ENCODE measurements at places on chromosomes 1 and 21.

- DNase-seq = no peak
These were observed 23.1 kb downstream of the MTF2 start for GRCh38 chr1:93102142-93102541.

DNA sequence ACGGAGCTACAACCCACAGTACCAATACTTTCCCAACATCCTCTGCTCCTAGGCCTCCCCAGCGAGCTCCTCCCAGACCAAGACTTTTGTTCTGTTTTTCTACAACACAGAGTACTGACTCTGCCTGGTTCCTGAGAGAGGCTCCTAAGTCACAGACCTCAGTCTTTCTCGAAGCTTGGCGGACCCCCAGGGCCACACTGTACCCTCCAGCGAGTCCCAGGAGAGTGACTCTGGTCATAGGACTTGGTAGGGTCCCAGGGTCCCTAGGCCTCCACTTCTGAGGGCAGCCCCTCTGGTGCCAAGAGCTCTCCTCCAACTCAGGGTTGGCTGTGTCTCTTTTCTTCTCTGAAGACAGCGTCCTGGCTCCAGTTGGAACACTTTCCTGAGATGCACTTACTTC is 20.6 kb downstream of the PLA2G5 start:
- DNase-seq = no peak

GRCh38 chr21:33067457-33067856 is 2.5 kb upstream of the OLIG1 start:
- peak; percentile 65 for DNase-seq

- peak; percentile 87 for DNase-seq
These were observed 39.0 kb upstream of the CADM3 start for GRCh38 chr1:159132271-159132881.

GRCh38 chr1:177959811-177960515 is 9.9 kb downstream of the SEC16B start:
- DNase-seq = no peak

DNA sequence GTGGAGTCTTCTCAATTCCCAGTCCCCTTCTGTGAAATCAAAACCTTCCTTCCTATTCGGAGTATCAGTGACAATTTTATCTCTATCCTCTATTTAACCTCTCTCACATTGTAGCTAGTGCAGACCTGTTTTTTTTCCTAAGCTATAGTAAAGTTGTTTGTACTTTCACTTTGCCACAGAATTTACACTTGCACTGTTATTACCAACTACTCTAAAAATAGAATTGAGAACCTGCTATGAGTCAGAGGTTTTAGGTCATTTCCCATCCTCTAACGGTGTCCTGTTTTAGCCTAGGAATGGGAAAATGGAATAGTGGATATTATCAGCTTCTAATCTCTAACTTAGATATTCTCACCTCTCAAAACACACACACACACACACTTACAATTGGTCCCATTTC is 862.7 kb downstream of the NCAM2 start:
- DNase-seq = no peak

DNA sequence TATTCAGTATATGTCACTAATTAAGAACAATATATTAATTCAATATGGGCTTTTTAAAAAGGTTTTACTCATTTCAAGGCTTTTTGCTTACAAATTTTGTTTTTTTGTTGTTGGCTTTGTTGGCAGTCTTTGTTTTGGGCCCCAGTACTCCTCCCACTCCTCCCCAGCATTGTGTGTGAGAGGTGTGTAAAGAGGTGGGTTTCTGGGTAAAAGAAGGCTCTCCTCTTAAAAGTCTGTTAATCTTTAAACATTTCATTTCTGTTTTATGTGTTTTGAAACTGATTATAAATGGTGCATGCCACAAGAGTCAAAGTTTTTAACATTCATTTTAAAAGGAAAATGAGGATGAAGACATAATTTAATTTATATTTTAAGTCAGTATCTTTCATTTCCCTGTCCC is 79.6 kb downstream of the SASS6 start:
- no peak for DNase-seq

DNA sequence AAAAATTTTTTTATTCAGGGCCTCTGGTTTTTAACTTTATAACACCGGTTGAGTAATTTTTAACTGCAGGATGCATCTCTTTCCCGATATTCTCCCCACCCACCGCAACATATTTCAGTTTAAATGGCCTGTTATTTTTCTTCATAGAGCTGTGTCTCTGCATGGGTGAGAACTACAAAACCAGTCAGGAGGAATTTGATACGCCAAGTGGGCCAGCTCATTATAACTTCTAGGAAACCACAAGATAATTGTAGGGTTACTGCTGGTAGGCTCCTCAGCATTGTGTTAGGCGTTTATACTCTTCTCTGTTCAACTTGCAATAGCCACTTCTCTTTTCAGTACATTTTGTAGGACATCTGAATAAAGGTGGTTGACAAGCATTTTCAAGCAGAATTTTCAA is 169.7 kb downstream of the PBX1 start:
- no peak for DNase-seq

GRCh38 chr1:72704841-72705477 is 422.6 kb upstream of the NEGR1 start:
- no peak for DNase-seq

DNA sequence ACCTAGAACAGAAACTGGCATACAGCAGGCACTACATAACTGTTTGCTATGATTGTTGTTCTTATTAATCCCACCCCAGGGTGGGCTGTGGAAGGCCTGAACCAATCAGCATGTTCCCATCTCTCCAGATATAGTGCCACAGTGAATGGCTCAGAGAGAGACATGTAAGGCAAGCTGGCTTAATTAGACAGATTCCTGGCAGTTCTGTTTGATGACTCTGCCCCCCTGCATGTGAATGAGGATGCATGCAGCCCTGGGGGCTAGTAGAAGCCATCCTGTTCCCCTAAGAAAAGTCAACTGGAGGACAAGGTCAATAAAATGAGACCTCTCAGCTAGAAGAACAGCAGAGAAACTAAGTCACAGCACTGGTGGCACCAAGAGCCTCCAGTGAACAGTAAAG is 130.3 kb downstream of the GLIS1 start:
- no peak for DNase-seq

GRCh38 chr1:187054862-187055757 is 226.4 kb downstream of the PLA2G4A start:
- DNase-seq = no peak

- DNase-seq = no peak
These were observed 232.9 kb upstream of the B3GALT2 start for GRCh38 chr1:193419295-193419694.

DNA sequence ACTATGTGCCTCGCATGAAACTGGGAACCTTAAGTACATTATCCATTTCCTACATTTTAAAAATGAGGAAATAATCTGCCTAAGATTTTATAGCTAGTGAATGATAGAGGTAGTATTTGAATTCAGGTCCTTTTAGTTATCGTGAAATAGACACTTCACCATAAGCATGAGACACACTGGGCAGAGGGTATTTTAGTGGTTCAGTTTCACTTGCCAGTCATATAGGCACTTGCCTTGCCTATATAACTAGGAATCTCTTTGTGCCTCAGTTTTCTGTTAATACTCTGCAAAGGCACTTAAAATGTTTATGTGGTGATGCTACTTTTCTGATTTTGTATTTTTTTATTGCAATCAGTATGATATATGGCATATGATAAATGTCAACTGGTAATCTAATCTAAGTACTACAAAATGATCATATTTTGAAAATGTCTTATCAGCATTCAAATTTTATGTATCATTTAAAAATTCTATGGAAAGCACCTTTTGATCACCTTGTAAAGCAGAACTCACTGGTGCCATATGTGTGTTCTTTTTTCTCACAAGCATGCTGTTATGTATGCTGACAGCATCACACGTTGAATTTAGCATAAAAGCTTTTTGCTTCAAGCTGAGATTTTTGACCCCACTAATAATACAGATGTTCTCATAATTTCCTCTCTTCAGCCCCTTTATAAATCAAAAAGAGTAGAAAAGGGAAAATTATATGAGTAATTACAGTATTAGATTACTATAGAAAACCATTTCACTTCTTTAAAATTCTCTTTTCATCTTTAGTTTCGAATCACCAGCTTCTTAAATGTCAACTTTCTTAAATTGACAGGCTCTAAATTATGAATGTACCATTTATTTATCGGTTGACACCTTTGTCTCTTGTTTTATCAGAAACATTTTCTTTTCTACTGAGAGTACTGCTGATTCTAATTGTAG is 52.6 kb downstream of the RPS6KC1 start:
- DNase-seq = no peak

DNA sequence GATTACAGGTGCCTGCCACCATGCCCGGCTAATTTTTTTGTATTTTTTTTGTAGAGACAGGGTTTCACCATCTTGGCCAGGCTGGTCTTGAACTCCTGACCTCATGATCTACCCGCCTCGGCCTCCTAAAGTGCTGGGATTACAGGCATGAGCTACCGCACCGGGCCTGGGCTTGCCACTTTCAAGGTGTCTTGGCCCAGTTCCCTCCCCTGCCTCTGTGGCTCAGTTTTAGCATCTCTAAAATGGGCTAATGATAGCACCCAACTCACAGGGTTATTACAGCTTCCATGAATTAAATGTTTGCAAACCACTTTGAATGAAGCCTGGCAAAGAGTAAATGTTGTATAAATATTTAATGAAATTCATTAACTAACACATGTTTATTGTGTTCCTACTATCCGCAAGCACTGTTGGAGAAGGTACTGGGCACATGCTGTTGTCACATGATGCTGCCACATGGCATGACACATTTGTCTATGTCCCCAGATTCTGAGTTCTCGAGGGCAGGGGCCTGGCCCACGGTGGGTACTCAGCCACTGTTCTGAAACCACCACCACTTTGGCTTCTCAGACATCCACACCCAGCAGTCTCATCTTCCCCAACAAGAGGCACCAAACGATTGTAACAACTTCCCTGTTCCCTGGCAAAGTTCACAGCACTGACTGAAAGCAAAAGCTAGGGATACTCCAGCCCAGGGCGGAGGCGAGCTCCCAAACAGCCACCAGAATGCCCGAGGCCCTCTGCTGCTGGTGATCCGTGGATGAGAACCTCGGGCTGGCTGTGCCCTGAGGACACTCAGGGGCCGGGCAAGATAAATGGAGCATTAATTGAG is 9.7 kb downstream of the IFFO2 start:
- no peak for DNase-seq

DNA sequence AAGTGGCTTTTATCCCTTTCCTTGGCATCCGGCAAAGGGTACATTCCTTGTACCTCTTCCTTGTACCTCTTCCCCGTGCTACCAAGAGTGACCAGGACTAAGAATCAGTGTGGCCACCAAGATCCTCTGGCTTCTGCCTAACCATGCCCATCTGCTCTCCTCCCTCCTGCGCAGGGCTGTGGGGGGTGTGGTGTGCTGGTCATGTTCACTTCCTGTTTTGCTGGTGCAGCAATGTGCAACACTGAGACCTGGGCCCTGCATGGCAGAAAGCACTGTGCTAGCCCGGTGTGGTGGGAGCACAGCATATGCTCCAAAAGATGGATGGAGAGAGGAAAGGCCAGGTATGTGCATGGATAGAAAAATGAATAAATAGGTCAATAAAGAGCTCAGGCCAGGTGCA is 33.3 kb upstream of the TENT5C start:
- no peak for DNase-seq

DNA sequence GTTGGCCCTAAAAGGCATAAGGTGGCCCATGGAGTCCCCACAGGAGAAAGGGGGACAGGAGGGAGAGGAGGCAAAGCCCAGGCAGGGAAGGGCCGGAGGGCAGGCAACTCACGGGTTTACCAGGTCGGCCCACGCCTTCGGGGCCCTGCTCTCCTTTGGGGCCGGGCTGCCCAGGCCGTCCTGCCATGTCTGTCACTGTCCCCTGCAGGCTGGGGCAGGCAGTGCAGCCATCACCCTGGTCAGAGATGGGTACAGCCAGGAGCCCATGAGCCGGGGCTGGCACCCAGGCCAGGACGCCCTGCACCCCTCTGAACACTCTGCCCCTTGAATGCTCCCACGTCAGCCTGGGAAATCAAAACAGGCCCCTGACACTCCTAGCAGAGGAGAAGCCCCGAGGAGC is 19.8 kb downstream of the COL16A1 start:
- DNase-seq = no peak

DNA sequence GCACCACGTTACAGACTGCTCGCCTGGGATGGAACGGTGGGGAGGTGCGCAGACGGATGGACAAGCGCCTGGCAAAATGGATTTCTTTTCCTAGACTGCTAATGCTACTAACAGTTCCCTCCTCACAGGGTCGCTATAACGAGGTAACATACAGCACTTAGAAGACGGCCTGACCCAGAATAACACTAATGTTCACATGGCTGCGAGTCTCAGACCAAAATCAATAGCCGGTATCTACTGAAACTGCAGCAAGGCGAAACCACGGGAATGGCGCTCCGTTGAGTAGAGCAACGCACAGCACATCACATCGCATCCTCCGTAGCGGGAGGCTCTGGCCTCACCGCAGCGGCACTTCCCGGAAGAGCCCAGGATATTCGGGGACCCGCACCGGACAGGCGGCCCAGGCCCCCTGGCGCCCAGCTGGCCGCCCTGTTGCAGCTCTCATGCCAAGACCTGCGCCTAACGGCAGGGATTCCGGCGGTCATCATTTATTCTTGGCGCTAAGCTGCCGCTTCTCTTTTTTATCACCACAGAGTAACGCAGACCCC is 46.6 kb downstream of the VPS26C start:
- DNase-seq = peak; percentile 72

DNA sequence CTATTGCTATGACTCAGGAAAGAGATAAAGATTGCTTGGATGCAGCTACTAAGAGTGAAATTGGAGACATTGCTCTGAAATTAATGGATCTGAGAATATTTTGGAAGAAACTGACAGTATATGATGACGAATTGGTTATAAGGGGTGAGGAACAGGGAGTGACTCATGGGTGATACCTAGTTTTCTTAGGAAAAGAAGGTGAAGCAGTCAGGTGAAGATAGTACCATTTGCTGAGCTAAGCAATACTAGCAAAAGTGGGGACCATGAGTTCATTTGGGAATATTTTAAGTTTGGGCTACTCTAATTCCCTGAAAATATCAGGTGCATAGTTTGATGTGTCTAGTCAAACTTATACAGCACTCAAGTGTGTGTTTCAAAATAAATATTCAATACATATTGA is 260.1 kb upstream of the NFIA start:
- no peak for DNase-seq

- no peak for DNase-seq
These were observed 2.4 kb upstream of the FAM110D start for GRCh38 chr1:26156285-26157038.

DNA sequence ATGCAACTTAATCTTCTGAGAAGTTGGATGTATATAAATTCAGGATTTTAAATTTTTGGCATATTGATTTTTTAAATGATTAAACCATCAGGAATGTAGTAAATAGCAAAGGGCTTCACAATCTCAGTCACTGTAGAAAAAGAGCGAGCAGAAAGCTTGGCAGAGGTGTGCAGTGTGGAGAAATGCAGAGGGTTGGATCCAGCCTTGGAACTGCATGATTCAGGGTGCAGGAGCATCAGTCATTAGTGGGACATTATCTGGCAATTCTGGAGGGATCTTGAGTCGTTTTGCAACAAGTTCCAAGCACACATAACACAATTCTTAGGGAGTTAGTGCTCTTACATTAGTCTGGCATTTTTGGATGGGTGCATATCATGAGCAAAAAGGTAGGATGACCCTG is 267.9 kb downstream of the PLA2G4A start:
- no peak for DNase-seq

- DNase-seq = no peak
These were observed 14.0 kb downstream of the PRR9 start for GRCh38 chr1:153231363-153231762.

GRCh38 chr1:26317612-26318337 is at the start of gene CD52:
Gene CD52, plus strand, starts transcription at chr1:26317958. Its CDS starts 60 bp downstream, at chr1:26318018.
- DNase-seq = no peak

- no peak for DNase-seq
These were observed 49.0 kb downstream of the BRINP2 start for GRCh38 chr1:177219554-177220458.

GRCh38 chr1:52590266-52590665 is 11.9 kb upstream of the GPX7 start:
- no peak for DNase-seq

GRCh38 chr1:15757575-15758342 is 836 bp upstream of the FBLIM1 start:
- no peak for DNase-seq

Measured in erythroblast (primary cell).